ENCODE measurements at places on chromosomes 2 and 18.

DNA sequence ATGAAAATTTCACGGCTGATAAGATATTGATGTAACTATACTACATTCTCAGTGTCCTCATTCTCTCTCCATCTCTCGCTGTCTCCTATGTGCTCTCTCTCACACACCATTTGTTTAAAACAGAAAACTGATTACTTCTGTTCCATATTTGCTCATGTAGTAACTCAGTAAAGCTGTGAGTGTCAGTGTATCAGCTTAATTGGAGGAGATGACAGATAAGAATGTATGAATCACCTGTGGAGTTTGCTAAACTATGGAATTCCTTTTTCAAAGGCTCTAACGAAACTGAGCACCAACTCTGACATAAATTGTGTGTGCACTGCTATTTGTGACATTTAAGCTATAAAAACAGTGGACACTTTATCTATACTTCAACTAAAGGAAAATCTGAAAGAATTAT lies 1080.0 kb downstream of the DSC3 start:
- DNase-seq: no peak

GRCh38 chr2:11092701-11093335 lies 62.4 kb upstream of the SLC66A3 start:
- DNase-seq: no peak

GRCh38 chr2:150599889-150600288 lies 112.4 kb upstream of the RND3 start:
- no peak for DNase-seq

GRCh38 chr2:6072276-6072675 lies 380.1 kb downstream of the SOX11 start:
- DNase-seq: no peak

DNA sequence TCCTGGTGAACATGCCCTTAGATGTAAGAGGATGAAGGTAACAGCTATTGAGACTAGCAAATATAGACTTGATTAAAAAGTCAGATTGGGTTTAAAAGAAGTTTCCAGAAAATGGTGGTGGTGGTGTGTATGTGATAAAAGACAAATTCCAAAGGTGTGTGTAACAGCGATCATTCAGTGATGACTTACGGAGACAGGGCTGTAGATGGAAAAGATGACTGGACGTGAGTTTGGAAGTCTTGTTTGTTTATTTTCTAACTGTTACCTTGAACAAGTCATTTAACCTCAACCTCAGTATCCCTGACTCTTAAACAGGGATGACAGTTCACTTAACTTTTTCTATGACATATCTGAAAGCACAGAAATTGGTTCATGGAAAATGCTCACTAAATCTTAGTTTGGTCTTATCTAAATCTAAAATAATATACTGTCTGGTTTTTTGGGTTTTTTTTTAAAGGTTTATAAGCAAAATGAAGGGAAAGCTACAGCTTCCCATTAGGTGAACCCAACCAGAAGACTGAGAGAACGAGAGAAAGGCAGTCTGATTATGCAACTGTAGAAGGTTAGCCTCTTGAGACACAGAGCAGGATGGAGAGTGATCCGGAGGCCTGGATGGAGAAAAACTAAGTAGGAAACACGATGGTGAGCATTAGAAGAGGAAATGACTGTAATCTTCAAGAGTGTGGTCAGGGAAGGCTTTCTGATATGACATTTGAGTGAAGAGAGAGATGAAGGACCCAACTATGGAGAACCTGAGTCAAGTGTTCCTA lies 71.9 kb downstream of the TCF4 start:
- no peak for DNase-seq

DNA sequence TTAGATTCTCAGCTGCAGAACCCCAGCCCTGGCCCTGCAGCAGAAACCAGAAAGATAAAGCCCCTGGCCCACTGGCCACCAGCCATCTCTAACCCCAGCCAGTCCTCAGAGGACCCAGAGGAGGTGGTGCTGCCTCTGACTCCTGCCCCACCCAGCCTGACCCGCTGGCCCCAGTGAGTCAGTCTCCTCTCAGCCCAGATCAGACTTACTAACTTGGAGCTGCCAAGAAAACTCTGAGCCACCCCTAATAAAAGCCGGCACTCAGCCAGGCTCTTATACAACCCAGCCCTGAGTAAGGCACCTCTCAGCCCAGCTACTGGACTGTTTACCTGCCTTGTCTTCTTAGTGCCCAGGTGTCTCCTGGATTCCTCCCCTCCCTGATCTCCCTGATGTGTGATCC lies 2.0 kb downstream of the SLC14A2 start:
- DNase-seq: no peak

DNA sequence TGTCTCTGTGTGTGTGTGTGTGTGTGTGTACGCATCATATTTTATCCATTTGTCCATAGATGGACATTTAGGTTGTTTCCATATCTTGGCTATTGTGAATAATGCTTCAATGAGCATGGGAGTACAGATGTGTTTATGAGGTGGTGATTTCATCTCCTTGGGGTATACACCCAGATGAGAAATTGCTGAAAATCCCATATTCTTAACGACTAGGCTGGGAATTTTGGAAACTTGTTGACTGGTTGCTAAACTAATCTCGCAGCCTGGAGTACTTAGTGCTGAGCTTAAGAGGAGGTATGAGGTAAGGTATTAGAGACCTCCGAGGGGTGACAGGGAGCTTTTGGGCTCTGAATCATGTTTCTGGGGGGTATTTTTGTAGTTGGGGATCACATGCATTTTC lies 66.0 kb upstream of the SPRED2 start:
- DNase-seq: no peak

DNA sequence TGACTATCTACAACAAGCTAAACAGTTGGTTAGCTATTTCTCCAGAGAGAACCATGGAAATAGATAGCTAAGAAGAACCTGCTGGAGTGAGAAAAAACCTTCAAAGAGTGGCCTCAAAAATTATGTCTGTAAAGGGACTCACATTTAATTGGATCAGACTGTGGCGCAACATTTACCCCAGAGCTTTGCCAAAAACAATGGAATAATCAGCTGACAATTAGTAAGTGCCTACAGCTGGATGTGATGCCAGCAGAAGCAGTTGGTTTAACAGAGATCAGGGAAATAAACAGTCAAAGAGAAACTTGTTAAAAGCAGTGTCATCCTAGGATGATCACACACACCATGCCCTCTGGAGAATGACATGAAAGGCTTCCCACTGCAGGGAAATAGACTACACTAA lies 310.7 kb downstream of the CLIP4 start:
- no peak for DNase-seq

DNA sequence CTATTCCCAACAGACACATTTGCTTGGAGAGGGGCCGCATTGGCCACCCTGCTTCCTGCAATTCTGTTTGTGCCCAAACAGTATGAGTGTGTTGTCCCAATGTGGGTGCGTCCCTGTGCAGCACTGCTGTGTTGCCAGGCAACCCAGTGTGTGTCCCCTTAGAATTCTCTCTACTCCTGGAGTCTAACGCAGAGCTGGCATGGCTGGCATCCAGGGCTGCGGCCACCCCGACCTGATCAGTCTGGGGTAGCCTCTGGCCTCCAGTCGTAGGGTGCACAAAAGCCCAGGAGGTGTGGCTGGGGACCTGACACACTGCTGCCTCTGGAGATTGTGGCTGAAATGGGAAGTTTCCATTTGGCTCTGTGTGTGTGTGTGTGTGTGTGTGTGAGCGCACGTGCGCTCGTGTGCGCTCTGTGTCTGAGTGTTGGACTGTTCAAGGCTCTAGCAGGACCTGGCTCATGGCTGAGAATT lies 48.0 kb downstream of the TEX44 start:
- DNase-seq: no peak

Measured in stimulated activated CD8-positive, alpha-beta memory T cell treated with anti-CD3 and anti-CD28 coated beads, Interleukin-15, amount 100 ng/mL, for 4 hours (primary cell).